8988T (cell line): ENCODE measurements at places on chromosomes 11 and 22.

DNA sequence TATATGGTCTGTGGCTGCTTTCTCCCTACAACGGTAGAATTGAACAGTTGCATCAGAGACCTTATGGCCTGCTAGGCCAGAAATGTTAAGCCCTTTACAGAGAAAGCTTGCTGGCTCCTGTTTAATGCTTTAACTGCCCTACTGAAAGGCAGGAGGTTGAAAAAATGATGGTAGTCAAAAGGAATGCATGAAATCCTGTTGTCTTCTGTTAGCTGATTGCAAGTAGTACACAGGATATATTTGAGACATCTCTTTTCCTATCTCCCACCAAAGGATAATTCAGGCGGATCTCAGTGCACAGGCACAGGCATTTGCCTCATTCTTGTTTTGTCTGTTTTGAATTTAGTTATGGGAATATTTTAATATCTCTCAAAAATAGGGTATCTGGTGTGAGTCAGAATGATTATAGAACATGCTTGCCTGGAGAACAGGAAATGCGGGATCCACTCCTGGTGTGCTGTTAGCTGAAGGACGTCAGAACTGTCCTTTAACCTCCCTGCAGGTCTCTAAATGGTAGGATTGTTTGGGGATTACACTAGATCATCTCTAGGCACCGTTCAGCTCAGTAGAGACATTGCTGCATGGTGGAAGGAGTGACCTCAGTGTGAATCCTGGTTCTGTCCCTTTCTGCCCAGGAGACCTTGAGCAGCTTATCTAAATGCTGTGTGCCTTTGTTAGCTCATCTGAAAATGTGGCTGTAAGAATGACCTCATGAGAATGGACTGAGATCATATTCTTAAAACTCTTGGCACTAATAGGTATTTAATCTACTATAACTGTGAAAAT, 49.5 kb downstream of the PACS1 start:
- DNase-seq: no peak

DNA sequence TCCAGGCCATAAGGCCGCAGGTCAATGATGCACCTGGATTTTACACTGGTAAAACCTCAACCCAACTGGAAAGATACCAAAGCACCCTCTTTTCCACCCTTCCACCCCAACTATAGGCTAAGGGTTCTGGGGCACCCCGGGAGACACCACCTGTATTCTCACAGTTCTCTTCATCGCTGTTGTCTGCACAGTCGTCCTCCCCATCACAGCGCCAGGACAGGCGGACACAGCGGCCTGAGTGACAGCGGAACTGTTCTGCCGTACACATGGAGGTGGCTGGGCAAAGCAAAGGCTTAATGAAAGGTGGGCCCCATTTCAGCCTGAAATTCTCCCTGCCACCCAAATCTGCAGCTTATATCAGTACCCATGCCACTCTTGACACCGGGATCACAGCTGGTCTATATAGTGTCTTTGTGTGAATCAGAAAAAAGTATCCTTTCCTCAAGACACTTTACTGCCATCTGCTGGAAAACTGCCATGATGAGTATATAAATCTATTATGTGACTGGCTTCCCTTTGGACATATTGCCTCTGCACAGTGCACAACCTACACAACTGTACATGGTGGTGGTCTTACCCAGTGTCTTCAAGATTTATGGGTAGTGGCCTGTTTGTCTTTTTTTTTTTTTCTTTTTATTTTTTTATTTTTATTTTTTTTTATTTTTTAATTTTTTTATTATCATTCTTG, 21.5 kb downstream of the LRP4 start:
- DNase-seq: peak; percentile 82

- no peak for DNase-seq
Observed at GRCh38 chr22:30132290-30132996, 52.2 kb downstream of the HORMAD2 start.

- no peak for DNase-seq
Observed at GRCh38 chr11:18669219-18669596, 29.4 kb upstream of the TMEM86A start.

- no peak for DNase-seq
Observed at GRCh38 chr11:17314232-17314547, 37.4 kb upstream of the NCR3LG1 start.

GRCh38 chr11:95372097-95372656, 141.2 kb upstream of the SESN3 start:
- no peak for DNase-seq

GRCh38 chr11:72807021-72807693, 7.1 kb upstream of the ATG16L2 start:
- DNase-seq: no peak

DNA sequence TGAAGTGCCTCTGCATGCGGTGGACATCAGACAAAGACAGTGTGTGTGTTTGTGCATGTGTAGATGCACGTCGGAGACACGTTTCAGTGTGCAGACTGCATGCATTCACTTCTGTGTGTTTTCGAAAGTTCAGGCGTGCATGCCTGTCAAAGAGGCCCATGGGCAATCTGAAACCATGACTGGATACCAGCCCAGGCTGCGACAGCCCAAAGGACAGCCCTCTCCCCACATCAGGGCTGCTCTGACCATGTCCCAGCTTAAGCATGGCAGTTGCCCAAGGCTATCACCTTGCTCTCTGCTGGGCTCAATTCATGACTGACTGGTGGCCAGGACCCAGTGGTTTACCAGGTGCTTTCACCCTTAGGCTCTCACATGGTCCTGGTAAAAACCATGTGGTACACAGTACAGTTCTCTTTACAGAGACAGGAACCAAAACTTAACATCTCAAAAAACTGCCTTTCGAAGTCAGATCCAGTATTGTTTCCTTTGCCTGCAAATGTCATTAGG, 423.7 kb upstream of the CADM1 start:
- no peak for DNase-seq

- no peak for DNase-seq
Observed at GRCh38 chr11:76747153-76747914, 35.8 kb upstream of the TSKU start.

DNA sequence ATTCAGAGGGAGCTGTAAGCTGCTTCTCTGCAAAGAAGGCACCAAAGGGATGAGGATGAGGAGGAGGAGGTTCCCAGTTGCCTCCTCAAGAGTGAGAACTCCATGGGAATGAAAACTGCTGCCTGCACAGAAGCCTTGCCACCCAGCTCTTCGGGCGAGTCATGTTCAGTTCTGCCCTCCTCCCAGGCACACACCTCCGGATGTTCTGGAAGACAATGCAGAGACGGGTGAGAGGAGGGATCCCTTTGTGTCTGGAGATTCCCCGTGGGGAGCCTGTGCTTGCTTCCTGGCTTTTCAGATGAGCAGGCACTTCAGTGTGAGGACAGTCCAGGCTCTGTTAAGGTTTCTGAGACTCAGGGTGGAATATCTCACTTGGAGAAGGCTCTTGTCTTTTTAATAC, 295.6 kb downstream of the DDX10 start:
- no peak for DNase-seq
